ENCODE measurements at places on chromosomes 7 and 10. TPM values are rescaled to one million over a fixed set of nuclear protein-coding genes. Genes with fewer than 3 reads are reported as not detected.

ASIC3 gene
- 3.4 TPM for total RNA-seq

DNA sequence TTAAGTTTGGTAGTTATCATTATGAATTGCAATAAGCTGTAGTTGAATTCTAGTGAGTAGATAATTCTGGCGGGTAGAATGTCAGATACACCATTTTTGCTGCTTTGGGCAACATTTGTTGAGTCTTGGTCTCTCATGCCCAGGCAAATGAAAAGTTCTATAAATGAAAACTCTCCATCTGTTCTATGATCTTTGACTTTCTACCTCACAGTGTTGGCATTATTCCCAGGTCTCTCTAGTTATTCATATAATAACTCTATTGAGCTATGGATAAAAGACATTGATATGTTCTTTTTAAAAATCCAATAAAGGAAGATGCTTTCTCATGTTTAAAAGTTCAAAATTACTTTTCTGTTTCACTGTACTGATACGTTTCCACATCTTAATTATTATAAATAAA, 415.3 kb upstream of the SEMA3D start:
- no peak for DNase-seq

DNA sequence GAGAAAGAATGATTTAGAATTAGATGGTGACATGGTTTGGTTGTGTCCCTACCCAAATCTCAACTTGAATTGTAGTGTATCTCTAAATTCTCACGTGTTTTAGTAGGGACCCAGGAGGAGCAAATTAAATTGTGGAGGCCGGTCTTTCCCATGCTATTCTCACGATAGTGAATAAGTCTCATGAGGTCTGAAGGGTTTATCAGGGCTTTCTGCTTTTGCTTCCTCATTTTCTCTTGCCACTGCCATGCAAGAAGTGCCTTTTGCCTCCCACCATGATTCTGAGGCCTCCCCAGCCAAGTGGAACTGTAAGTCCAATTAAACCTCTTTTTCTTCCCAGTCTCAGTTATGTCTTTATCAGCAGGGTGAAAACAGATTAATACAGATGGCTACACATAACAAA, 167.4 kb upstream of the SVIL start:
- DNase-seq: no peak

EGFR gene
- total RNA-seq: 96.3 TPM

EPHA1 gene
- 9.1 TPM for total RNA-seq

PLEKHS1 gene
- 19.3 TPM for total RNA-seq

- DNase-seq: no peak
Measured at GRCh38 chr10:98400482-98400881, 14.5 kb downstream of the PYROXD2 start.

GRCh38 chr10:59688921-59689351, 20.7 kb downstream of the SLC16A9 start:
- DNase-seq: no peak

- no peak for DNase-seq
Measured at GRCh38 chr10:12394241-12395033, 45.1 kb downstream of the CAMK1D start.

GRCh38 chr10:117900280-117900679, 146.5 kb downstream of the RAB11FIP2 start:
- no peak for DNase-seq

DNA sequence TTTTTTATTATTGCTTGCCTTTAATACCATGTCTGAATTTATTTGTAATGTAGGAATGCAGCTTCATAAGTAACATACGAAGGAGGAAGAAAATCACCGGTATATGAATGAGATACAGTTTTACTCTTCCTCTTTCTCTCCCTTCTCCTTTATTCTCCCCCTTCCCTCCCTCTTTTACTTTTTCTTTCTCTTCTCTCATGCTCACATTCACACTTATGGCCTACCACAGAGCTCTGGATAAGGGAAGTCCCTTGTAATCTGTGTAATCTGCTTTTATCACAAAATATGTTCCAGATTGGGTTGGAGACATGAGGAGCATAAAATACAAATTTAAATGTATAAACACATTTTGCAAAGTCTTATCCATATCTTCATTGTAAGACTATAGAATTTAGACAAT, 59.4 kb downstream of the MDFIC start:
- DNase-seq: no peak

SLIT1 gene
- total RNA-seq: 1.1 TPM

GRCh38 chr10:123967626-123968243, 76.1 kb upstream of the CPXM2 start:
- no peak for DNase-seq

DNA sequence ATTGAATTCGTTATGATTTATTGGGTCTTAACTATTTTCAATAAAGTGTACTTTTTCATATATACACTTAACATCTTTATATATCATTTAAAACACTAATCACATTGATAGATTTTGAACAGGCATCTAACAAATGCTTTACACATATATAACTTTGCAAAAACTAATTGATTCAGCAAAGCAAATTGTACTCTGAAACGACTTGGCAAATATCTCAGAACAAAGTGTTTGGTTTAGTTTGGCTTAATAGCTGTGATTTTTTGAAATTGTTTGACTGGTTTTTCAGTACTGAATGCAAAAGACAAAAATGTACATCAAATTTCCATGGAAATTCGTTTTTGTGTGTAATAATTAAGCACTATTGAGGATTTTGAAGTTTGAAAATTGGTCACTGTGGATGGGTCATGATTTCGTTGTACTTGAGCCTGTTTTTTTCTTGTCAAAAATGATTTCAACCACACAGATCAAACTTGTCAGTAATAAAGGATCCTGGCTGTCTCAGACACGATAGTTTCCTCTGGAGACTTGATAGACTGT, 125.3 kb upstream of the SLC25A13 start:
- DNase-seq: no peak

RNF32 gene
- 3.5 TPM for total RNA-seq

GDF10 gene
- total RNA-seq: 3.2 TPM

- peak; percentile 24 for DNase-seq
Measured at GRCh38 chr10:70679498-70679897, 7.2 kb downstream of the ADAMTS14 start.

- no peak for DNase-seq
Measured at GRCh38 chr7:65989694-65990080, 7.7 kb upstream of the GUSB start.
